Stimulated activated CD4-positive, alpha-beta T cell treated with anti-CD3 and anti-CD28 coated beads, Interleukin-1b, Interleukin-23, amount 100 ng/mL, for 24 hours (primary cell): ENCODE measurements at places on chromosomes 2 and 18.

DNA sequence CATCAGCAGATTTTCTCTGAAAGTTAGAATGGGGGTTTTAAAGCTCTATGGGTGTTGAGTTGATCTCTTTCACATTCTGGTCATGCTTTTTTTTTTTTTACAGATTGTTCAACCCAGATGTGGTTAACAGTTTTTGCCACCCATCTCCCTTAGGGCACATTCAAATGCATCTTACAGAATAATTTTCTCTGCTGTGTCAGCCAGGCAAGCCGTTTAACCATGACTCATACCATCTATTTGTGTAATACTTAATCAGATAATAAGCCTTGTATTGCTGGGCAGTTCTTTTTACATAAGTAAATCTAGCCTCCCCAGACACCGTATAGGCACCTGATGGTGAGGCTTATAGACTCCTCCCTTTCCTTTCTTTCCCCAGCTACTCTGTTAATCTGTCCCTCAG, 62.0 kb downstream of the TGIF1 start:
- DNase-seq: no peak

DNA sequence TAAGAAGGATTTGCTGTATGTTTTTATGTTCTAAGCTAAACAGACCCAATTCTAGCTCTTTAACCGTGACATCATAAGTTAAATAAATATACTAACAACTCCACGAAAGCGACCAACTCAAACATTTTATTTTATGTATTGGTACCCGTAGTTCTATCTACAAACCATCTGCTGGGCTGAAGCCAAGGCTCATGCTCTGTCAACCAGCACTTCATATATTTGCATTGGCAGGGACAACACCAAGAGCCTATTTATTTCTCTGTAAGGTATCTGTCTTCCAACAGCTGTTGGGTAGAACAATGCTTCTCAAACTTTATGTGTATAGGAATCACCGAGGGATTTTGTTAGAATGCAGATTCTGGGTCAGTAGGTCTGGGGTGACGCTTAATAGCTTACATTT, 64.5 kb downstream of the PID1 start:
- no peak for DNase-seq

DNA sequence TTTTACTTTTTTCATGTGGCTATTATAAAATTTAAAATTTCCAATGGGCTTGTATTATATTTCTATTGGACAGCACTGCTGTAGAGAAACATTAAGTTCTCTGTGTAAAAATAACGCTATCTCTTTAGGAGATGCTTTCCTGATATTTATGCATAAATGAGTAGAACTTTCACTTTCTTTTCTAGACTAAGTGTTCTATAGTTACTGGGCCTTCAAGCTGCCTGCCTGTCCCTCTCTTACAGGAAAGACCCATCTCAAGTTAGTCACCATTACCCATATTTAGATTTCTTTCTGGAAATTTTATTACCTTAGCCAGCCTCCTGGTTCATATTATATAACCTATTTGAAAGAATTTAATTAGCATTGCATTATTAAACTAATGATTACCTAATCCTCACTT, 4.8 kb downstream of the ITGA4 start:
- DNase-seq: no peak

DNA sequence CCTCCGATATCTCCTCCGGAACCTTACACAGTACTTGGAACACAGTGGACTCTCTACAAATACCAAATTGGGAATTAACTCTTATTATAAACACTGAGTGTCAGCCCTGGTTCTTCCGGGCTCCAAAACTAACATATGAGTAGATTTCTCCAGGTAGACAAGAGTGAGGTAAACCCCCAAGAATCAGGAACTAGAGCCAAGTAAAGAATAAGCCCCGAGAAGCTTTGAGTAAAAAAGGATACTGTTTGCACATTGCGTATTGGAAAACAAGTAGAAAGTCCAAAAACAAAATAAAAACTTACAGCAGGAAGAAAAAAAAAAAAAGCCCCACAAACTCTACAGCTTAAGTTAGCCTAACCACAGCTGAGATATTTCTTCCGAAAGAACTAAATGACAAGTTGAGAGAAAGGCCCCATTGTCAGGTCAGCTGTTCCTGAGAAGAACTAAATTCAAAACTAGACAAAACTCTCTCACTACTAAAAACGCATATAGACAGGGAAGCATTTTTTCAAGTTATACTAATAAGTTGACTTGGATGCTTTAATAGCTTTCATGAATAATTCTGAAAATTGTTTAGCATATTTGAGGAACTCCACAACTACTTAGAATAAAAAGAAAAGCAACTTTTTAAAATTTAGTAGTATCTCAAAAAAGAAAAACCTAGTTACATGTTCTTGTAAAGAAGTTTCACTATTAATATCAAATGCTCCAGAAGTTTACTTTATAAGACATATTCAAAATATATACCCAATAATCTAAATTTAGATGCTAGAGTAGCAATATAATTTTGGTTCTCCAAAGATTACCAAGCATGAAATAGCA, 4.3 kb upstream of the HAAO start:
- no peak for DNase-seq

- no peak for DNase-seq
These were observed 60.4 kb upstream of the SNTG2 start for GRCh38 chr2:890214-890613.
